ENCODE measurements at places on chromosomes 1 and 21.

GRCh38 chr1:167330601-167331293 is 110.1 kb downstream of the POU2F1 start:
- DNase-seq, result no peak

GRCh38 chr21:42489991-42490390 is 6.0 kb downstream of the RSPH1 start:
- no peak for DNase-seq

DNA sequence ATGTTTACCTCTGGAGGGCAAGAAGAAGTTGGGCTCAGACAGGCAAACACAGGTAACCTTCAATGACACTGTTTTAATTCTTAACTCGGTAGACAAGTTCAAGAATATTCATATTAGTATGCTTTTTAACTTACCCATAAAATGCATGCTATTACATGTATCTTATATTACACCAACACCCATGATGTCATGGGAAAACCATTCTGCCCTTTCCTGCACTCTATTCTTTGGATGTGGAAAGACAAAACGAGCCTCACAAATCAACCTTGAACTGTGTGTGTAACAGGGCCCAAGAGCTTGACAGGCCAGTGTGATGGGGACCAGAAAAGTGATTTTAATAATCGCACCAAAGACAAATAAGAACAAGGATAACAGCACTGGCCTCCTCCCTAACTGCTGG is 22.6 kb upstream of the RAP1GAP start:
- no peak for DNase-seq

GRCh38 chr21:41689289-41689583 is 77.6 kb downstream of the RIPK4 start:
- no peak for DNase-seq

- DNase-seq, result peak; percentile 6
Observed at GRCh38 chr21:16789636-16790035, 723.2 kb upstream of the CXADR start.

- DNase-seq, result peak; percentile 90
Observed at GRCh38 chr1:29974316-29974724, 738.0 kb downstream of the PTPRU start.

- peak; percentile 31 for DNase-seq
Observed at GRCh38 chr21:39611551-39612190, 1.1 kb upstream of the B3GALT5 start.

GRCh38 chr1:220811695-220812094 is 25.0 kb downstream of the MTARC1 start:
- no peak for DNase-seq

DNA sequence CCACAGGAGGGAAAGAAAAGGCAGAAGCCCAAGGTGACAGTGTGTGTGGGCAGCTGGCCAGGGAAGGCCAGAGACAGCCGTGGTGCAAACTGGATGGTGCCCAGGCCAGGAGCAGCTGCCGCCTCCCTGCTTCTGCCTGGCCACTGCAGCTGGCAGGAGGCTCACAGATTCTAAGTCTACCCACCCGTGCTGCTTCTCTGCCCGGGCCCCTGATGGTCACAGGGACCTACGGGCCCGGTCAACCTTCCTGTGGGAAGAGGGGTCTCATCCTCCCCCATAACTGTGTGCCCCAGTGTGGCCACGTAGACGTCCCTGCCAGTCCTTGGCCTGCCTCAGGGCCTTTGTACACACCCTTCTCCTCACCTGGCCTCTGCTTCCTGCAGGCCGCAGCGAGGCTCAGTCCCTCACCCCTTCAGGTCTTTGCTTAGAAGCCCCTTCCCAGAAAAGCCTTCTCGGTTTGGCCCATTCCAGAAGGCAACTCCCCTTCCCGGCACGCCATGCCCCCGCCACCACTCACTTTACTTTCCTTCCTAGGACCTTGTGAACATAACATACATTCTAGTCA is 192.6 kb upstream of the AJAP1 start:
- DNase-seq, result no peak

DNA sequence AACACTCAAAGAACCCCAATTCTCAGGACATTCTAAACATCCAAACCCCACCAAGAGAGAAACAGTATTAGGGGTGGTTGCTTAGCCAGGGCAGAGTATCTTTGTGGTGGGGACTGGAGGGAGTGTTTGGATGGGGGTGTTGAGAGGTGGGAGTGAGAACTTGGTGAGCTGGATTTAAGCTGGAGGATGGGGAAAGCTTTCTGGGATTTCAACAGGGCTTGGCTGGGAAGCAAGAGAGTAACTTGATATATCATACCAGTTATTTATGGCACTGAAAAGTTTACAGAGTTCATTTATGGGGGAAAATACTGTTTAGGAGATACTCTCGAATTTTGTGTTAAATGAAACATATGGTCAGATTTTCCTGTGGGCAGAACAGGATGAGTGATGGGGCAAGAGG is 6.8 kb upstream of the CNIH3 start:
- no peak for DNase-seq

- peak; percentile 83 for DNase-seq
Observed at GRCh38 chr1:23980728-23981070, 572 bp upstream of the SRSF10 start.

GRCh38 chr21:32308696-32309095 is 10.0 kb downstream of the MRAP start:
- no peak for DNase-seq

- DNase-seq, result peak; percentile 27
Observed at GRCh38 chr1:233097959-233098580, 147.7 kb downstream of the NTPCR start.

GRCh38 chr1:9086796-9087195 is 17.4 kb upstream of the SLC2A5 start:
- no peak for DNase-seq

DNA sequence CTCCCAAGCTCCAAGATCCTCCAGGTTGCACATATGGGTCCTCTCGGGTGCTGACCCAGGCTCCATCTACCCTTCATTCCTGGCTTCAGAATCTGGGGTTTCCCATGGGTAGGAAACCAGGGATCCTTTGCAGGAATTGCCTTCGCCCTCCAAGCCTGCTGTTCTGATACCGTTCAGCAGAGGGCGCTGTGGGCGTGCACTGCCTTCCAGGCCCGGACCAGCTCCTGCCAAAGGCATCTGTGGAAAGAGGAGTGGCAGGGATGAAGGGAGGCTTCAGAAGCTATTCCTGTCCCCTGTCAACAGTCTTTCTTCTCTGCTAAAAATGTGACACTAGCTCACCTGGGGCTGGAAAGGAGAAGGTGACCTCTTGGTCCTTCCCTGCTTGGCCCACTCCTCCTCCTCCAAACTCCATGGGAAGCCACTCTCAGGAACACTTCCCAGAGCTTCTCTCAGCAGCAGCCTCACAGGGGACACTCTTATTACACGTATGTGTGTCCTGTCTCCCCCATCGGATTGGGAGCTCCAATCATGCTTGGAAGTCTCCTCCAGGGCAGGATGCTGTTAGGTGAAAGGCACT is 71.2 kb downstream of the VWA5B1 start:
- DNase-seq, result peak; percentile 66

DNA sequence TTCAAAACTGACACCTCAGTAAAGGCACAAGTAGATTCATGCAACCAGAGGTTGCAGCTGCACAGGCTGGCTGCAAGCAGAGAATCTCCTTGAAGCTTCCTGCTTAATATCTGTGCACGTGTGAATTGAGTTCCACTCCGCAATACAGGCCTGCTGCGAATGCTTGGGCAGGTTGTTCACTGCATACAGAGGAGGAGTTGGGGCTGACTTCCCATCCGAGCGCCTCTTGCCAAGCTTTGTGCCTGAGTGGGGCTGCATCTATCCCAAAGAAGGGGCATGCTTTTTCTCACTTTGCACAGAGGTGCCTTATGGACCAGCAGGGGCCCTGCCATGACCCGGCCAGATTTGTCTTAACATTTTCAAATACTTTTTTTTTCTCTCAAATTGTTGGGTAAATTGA is 17.9 kb upstream of the PADI1 start:
- DNase-seq, result no peak

- no peak for DNase-seq
Observed at GRCh38 chr1:50393522-50394120, 29.6 kb downstream of the DMRTA2 start.

- no peak for DNase-seq
Observed at GRCh38 chr1:245810789-245811337, 656.1 kb downstream of the KIF26B start.

- peak; percentile 88 for DNase-seq
Observed at GRCh38 chr1:35930593-35931445, at the start of gene AGO3. TSS of gene AGO3 (plus strand) at chr1:35931105. CDS start at chr1:35931427, 322 bp downstream.

DNA sequence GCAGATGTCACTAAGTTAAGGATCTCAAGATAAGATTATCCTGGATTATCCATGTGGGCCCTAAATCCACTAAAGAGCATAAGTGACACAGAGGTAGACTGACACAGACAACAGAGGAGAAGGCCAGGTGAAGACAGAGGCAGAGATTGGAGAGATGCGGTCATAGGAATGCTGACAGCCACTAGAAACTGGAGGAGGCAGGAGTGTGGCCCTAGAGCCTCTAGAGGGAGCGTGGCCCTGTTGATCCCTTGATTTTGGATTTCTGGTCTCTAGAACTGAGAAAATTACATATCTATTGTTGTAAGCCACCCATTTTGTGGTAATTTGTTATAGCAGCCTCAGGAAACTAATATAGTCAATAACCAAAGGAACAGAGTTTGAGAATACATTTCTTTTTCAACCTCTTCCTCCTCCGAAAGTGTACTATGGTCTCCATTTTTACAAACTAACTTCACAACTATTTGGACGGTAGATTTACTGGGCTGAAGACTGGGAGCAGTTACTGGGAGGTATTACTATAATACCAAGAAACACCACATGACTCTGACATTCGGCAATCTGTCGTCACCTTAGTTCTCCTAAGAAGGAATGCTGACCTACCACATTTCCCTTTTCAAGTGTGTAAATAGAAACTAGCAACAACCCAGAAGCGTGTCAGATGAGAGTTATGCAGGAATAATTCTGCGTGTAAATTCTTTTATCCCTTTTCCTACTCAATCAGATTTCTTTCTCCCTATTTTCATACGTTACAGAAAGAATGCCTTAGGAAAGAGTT is 116.0 kb upstream of the ZNHIT6 start:
- DNase-seq, result peak; percentile 3

DNA sequence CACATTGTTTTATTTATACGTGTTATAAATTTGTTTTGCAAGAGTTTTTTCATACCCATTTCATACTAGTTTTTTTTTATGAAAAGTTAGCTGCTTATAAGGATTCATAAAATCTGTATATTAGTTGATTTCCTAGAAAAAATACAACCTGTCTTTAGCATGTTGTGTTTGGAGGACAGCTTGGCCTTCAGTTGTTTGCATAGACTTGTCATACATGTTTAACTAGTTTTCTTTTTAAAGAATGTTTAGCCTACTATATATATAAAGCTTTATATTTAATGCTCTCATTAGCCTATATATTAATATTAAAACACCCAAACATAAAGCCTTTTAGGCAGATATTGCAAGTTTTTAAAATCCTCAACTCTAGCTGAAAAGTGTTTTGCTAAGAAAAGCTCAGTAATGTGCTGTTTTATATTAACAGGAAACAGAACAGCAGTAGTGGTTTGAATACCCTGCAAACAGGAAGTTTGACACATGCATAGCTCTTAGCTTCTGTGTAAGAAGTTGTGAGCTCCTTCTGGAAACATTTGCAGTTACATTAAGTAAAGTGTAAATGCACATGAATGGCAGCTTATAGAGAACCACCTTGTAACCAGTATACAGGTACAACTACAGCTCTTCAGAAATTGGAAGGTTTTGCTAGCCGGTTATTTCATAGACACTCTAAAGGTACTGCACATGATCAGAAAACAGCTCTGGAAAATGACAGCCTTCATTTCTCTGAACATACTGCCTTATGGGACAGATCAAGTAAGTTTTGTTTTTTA is at the start of gene PRKACB:
Gene PRKACB, plus strand, starts transcription at position 476 of the 770 bp plus-strand sequence. Its CDS starts 91 bp downstream, at position 567.
- DNase-seq, result peak; percentile 79

GRCh38 chr1:117857418-117857817 is 72.0 kb downstream of the GDAP2 start:
- DNase-seq, result no peak

DNA sequence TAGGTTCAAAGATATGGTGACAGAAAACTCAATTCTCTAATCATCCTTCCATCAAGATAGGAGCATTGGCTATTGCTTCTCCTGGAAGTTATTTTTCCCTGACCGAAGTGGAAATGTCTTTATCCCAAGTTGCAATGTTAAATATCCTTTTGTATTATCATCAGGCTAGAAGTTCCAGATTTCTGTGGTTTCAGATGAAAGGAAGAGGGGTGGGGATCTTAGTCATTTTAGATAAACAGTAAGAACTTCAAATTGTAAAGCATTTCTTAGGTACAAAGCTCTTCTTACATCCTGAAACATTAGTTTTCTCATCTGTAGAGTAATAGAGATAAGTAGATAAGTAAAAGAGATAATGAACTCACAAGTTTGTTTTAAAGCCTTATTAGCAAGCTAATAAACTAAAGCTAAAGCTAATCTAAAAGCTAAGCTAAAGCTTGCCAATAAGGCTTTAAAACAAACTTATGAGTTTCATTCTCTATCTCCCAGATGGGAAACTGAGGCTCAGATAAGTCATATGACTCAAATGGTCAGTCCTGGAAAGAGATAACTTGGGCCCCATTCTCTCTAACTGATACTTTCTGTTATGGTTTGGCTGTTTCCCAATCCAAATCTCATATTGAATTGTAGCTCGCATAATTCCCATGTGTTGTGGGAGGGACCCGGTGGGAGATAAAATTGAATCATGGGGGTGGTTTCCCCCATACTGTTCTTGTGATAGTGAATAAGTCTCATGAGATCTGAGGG is 99.2 kb upstream of the KCNK2 start:
- DNase-seq, result peak; percentile 66

DNA sequence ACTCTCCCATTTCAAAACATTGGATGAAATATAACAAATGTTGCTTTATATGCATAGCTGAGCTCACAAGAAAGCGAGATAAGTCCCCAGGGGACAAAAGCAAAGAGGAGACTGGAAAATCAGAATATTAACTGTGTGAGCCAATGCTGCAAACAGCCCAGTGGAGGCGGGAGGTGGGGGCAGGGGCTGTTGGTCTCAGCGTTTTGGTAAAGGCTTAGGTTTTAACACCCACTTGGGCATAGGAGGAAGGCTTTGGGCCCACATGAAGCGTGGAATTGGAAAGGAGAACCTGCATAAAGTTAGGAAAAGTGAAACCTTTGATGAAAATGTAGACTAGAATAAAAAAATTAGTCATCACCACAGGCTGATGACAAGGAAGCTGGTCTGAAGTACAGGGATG is 30.2 kb upstream of the SMIM12 start:
- DNase-seq, result no peak

- DNase-seq, result peak; percentile 50
Observed at GRCh38 chr1:214993419-214993818, 89.1 kb upstream of the KCNK2 start.

Measured in ELR (cell line).